ENCODE measurements at places on chromosomes 16 and 17.

DNA sequence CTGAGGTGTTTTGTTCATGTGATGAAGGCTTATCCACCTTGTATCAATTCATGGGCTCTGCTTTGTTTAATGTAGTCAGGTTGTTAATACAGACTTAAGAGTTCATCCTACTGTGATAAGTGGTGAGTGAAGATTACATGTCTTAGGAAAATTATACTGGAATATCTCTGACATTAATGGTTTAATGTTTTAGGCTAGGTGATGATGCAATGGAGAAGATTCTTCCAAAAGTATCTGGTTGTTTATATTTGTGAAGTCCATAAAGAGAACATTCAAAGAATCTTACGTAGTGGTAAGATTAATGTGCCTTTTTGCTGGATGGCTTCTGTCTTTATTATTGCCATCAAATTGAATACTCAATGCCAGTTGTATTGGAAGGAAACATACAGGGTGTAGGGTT lies 236.4 kb downstream of the BCAS3 start:
- no peak for DNase-seq

- DNase-seq, result peak; percentile 51
Measured at GRCh38 chr17:57284984-57285646, 28.8 kb downstream of the MSI2 start.

GRCh38 chr16:50338371-50339231 lies 30.2 kb downstream of the BRD7 start:
- no peak for DNase-seq

DNA sequence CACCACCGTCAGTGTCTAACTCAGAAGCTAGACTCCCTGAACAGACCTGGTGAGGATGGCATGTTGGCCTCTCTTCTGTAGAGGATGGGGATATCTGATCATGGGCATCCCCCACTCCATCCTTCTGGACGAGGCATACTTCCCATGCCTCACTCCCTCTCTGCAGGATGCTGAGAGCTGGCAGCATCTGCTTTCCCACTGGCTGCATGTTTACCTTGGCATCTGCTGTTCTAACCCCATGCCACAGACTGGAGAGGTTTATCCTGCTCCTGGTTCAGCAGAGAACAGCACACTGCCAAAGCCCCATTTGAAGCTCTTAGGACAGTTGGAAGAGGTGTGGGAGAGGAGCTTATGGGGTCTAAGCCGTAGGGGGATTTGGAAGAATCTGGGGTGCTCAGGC lies 46.0 kb downstream of the YPEL2 start:
- no peak for DNase-seq

GRCh38 chr16:57373117-57373947 lies 1.0 kb downstream of the CX3CL1 start:
- DNase-seq, result no peak

DNA sequence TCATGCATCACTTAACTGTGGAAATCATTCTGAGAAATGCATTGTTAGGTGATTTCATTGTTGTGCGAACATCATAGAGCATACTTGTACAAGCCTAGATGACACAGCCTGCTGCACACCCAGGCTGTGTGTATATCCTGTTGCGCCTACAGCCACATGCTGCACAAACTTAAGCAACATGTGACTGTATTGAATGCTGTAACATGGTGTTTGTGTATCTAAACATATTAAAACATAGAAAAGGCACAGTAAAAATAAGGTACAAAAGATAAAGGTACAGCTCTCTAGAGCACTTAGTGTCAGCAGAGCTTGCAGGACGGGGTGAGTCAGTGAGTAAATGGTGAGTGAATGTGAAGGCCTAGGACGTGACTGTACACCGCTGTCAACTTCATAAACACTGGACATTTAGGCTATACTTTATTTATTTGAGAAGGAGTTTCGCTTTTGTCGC lies 11.9 kb downstream of the FOXK2 start:
- no peak for DNase-seq

- no peak for DNase-seq
Measured at GRCh38 chr17:82918508-82918907, 78.7 kb upstream of the ZNF750 start.

- DNase-seq, result no peak
Measured at GRCh38 chr17:39051001-39051585, 83.9 kb upstream of the FBXO47 start.

DNA sequence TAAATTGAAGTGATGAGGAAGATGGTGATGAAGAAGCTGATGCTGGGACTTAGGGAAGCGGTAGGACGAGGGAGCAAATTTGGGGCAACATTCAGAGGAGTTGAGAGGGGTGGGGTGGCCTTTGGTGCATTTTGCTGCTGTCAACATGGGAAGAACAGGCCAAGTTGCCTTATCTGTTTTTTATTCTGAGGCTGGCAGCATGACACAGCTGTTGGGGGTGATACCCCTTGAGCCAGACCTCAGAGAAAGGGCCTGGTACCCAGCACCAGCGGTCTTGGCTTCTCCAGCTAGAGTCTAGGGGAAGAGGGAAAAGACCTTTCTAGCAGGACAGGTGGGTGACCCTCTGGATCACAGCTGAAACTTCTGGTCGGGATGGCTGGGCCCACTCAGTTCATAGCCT lies 4.6 kb downstream of the IGFBP4 start:
- no peak for DNase-seq

GRCh38 chr16:12869698-12870427 lies 31.5 kb upstream of the SHISA9 start:
- no peak for DNase-seq

DNA sequence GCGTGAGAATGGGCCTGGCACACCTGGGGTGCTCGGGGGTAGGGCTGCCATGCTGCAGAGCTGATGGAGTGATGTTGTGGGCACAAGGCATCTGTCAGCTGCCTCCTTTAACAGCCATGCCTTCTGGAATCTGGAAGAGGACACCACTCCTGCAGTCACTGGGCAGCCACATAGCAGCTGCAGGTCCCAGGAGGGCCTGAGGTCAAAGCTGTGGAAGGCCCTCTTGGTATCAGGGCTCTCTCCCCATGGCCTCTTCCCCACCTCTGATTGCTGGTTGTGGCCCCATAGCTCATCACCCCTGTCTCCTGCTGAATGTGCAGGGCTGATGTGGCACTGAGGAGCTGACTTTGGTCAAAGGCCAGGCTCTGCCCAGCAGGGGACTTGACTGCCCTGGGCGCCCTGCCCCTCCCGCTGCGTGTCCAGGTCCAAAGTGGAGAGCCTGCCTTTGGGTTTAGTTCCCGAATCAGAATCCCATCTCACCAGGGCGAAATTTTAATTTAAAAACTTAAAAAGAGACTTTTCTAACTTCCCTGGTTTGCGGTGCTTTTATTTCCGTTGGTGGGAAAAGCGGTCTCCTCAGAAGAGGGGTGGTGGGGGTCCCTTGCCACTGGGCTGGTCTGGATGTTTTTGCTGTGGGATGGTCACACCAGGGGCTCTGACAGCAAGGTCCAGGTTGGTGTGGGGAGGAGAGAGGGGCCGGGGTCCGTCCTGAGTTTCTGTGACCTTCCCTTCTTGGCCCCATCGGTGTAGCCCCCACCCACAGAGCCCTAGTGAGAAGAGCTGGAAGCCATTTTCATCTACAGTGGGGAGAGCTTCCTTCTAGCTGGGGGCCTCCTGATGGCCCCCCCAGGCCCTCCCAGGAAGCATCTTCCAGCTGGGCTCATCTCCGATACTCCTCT lies 5.9 kb downstream of the UBALD2 start:
- no peak for DNase-seq

DNA sequence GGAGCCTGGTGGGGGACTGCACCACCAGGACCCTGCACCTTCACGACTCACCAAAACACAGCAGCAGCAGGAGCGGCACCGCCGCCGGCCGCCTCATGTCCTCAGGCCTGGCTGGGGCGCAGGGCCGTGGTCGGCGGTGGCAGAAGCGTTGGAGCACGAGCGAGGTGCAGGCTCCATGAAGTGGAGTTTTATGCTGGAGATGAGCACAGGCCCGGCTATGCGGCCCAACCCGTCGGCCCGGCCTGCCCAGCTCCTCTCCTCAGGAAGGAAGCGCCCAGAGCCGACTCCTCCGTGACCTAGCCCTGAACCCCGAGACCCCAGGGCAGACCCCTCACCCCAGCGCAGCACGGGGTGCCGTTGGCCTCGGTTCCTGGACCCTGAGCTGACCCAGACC lies at the start of gene PRSS27:
TSS of gene PRSS27 (minus strand) at position 161 of the 394 bp plus-strand sequence. CDS start at position 97, 64 bp downstream.
- no peak for DNase-seq

DNA sequence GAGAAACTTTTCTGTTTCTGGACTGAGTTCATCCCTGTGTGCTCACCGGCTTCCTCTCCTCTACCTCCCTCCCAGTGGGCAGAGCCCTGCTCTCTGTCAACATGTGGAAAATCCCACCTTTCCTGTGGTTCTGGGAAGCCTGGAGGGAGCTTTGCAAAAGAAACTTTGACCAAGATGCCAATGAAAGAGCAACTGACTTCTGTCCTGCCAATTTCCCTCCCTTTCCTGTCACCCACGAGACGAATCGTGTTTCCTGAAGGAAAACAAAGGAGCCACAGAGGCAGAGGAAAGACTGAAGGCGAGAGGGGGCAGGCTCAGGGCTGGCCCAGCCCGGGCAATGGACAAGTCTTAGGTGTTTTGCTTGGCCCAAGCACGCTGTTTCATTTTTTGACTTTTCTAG lies 82.8 kb downstream of the PLCG2 start:
- no peak for DNase-seq

- no peak for DNase-seq
Measured at GRCh38 chr16:74744566-74744965, 30.1 kb downstream of the FA2H start.

GRCh38 chr16:10557750-10558149 lies 22.6 kb downstream of the EMP2 start:
- DNase-seq, result no peak

DNA sequence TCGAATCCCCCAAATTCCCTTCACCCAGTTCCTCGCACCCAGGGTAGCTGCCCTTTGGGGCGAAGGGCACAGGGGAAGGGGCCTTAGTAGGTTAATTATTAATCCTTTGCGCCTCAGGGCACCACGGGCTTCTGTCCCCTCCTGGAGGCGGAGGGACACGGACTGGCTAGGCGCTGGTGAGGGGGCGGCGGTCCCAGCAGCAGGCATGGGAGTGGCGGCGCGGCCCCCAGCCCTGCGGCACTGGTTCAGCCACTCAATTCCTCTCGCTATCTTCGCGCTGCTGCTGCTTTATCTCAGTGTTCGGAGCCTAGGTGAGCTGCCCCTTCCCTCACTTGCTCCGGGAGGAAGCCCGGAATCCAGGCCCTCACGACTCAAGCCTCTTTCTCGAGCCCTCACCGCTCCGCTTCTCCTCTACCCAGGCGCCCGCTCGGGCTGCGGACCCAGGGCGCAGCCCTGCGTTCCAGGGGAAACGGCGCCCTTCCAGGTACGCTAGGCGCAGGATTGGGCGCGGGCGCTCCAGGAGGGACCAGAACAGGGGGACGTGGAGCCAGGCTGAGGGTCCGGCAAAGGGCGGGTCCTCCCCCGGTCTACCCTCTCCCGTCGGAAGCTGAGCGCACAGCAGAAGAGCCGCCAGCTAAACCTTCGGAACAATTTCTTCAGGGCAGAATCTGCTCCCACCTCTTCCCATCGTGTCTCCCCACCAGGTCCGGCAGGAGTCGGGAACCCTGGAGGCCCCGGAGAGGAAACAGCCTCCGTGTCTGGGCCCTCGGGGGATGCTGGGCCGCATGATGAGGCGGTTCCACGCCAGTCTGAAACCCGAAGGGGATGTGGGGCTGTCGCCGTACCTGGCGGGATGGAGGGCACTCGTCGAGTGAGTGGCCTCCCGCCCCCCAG lies at the start of gene GLTPD2:
TSS of gene GLTPD2 (plus strand) at position 158 of the 894 bp plus-strand sequence. CDS start at position 206, 48 bp downstream.
- DNase-seq, result no peak

DNA sequence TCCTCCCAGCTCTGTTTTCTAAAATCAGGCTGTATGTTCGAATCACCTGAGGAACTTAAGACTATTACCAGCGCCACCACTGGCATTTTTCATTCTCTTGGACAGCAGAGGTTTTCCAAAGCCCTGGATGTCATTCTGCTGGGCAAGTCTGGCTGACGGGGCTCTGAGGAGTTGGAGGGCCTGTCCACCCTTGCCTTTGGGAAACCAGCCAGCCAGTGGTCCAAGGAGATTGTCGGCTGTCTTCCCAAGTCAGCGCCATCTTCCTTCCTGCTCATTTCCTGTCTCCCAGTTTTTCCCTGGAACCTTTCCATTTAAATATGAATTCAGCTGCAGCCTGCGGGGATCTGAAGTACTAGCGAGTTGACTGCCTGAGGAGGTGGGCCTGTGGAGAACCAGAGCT lies 258.3 kb downstream of the PRKCA start:
- no peak for DNase-seq

DNA sequence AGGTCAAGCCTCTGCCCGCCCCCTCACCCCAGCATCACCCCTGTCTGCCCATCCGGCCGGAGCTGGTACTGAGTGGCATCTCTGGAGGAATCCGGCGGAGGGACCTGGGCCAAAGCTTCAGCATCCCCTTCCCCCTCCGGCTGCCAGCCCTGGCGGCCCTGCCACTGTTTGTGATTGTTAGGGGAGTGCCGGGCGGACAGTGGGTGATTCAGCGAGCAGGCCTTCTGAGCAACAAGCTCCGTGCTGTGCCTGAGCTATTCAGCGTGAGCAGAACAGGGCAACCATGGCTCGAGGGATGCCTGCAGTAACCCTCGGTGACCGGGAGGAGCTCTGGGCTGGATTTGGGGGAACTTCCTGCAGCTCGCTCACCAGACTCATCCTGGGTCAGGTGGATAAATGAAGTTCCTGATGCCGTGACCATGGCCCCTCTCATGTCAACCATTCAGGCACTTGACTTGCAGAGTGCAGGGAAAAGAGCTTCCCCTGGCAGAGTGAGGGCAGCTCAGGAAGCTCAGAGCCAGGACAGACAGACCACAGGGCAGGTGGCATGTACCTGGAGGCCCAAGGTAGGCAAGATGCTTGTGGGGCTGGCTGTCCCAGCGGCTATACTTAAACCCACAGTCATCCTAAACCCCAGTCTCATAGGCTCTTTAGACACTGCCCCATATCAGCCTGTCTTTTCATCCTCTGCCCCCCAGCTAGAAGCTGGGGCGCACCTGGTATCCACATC lies 24.3 kb upstream of the MLKL start:
- DNase-seq, result no peak

GRCh38 chr17:73760439-73760758 lies 116.2 kb upstream of the SDK2 start:
- peak; percentile 16 for DNase-seq

- no peak for DNase-seq
Measured at GRCh38 chr16:3274490-3274889, 8.8 kb upstream of the ZNF263 start.

DNA sequence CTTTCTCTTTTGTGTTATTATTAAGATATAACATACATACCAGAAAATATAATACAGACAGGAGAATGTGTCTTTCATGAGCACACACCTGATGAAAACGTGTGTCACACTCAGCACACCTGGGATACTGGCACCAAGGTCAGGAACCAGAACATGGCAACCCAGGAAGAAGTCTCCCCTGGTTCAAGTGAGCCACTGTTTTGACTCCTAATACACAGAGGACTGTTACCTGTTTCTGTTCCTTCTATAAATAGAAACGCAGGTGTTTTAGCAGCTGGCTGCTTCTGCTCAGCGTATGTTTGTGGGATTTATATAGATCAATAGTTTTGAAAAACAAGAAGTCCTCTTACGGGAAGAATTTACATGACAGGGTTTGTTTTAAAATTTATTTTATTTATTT lies 3.5 kb downstream of the SEC14L1 start:
- no peak for DNase-seq

Data from suppressor macrophage treated with lipopolysaccharide for 4 hours (primary cell).